ENCODE measurements at places on chromosomes 7 and 10.

- DNase-seq, result no peak
These were observed 7.5 kb upstream of the EBF3 start for GRCh38 chr10:129971381-129972144.

GRCh38 chr7:10977113-10977512 lies 3.4 kb downstream of the PHF14 start:
- no peak for DNase-seq

- peak; percentile 25 for DNase-seq
These were observed 19.8 kb upstream of the PRRT4 start for GRCh38 chr7:128381161-128381821.

- DNase-seq, result no peak
These were observed 147.6 kb downstream of the GPR85 start for GRCh38 chr7:112938863-112939573.

DNA sequence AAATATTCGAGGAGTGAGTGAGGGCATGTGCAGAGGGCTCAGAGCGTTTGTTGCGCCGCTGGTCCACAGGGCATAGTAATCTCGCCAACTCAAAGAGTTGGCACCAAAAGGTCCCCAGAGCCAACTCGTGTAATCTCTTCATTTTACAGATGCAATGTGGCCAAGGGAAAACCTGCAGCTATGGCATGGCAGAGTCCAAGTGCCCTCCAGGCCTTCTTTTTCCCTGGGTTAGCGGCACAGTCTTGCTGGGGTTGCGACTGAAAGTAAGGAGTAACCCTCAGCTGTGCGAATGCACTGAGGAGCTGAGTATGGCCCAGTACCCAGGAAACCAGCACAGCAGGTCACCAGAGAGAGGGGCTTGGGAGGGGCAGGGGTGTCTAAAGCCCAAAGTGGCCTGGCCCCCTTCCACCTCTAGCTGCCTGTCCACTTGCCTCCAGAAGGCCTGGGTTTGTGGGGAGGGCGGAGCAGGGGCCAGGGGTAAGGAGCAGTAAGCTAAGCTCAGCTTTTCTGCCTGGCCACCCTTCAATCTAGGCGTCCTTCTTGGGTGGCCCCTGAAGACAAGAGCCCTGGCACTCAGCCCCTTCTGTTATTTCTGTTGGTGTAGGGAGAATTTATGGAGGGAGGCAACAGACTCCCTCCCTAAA lies 3.3 kb upstream of the GAD2 start:
- DNase-seq, result no peak

DNA sequence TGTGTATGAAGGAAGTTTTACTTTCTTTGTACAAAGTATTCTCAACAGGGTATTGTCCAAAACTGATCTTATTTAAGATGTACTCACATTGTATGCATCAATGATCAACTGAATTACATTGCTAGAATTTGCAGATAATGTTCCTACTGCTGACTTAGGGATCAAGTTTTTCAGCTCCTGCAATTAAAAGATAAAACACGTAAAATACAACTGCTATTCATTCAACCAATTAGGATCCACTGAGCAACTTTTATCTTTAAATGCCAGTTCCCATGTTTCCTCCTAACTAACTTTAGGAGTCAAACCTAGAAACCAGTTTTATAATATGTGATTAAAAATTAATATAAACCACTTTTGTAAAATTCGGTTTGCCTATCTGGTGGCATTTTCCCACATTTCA lies 35.9 kb downstream of the ITGB1 start:
- no peak for DNase-seq

DNA sequence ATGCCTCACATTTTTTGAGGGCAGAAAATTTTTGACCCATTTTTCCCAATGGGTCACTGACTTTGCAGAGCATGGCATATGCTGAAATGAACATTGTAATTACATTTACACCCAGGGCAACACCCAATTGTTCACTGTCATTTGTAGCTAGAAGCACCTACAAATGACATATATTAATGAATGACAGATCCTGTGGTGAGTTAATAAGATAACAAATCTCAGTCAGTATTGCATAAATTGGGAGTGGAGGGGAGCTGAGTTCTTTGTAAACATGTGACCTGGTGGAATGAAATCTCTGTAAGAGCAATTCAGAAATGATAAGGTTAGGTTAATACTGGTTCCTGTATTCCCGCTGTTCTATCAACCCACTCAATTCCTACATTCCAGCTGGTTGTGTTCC lies 255.1 kb upstream of the LRRN3 start:
- DNase-seq, result no peak

- DNase-seq, result no peak
These were observed 325.8 kb upstream of the ZMIZ1 start for GRCh38 chr10:78742730-78743615.

- DNase-seq, result no peak
These were observed 18.0 kb downstream of the CDCA7L start for GRCh38 chr7:21927693-21928092.

DNA sequence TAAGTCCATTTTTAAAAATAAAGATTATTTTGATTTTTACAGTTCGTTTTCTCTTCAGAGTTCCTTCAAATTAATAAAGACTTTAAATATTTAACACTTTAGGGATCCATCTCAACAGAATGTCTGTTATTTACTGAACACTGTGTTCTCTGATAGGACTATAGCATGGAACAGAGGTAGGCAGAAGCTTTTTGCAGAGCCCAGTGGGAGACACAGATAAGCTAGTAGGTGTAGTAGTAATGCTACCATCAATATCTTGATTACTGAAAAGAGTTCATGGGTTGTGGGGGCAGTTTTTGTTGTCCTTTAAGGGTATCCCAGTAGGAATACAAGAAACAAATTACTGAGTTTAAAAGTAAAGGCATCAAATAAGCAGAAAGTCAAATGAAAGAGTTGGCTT lies 140.5 kb downstream of the HBP1 start:
- DNase-seq, result no peak

DNA sequence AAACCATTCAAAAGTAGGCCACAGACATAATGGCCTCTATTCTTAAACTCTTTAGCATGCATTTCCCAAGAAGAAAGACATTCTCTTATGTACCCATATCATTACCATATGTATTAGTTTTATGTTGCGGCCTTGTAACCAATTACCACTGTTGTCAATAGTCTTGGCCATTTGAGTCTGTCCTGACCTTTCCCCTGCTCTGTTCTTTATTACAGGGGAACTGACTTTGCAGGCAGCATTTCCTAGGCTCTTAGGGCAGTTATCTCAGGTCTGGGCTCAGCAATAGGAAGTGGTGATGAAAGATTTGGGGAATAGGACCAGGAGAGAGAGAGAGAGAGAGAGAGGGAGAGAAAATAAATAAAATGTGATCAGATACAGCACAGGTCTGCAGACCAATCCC lies 194.5 kb upstream of the LRGUK start:
- DNase-seq, result no peak

- no peak for DNase-seq
These were observed 340.6 kb downstream of the SH2D4B start for GRCh38 chr10:80878330-80878729.

DNA sequence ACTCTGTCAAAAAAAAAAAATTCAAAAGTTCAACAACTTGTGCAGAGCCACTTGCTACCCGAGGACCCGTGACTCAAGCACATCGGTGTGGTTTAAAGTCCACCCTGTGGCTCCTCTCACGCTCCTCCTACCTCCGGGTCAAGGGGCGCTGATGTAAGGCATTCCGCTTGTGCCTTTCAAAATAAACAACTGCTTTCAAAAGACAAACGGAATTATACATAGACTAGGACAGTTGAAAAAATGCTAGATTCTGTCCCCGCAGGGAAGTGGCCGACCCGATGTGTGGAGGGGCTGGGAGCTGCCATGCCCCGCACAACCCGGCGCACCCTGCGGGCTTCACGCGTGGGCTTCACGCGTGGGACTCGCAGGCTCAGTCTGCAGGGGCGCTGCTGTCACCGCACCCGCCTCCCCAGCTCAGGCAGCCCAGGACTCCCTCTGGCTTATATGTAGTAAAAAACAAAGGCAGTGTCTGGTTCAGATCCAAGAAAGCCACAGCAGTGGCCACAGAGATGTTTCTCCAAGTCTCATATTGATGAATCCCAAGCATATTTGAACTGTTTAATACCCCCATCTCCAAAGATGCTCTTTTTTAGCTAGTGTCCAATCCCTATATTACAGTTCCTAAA lies 239.7 kb upstream of the INHBA start:
- DNase-seq, result no peak

- peak; percentile 68 for DNase-seq
These were observed 46.6 kb downstream of the CCSER2 start for GRCh38 chr10:84375011-84375410.

DNA sequence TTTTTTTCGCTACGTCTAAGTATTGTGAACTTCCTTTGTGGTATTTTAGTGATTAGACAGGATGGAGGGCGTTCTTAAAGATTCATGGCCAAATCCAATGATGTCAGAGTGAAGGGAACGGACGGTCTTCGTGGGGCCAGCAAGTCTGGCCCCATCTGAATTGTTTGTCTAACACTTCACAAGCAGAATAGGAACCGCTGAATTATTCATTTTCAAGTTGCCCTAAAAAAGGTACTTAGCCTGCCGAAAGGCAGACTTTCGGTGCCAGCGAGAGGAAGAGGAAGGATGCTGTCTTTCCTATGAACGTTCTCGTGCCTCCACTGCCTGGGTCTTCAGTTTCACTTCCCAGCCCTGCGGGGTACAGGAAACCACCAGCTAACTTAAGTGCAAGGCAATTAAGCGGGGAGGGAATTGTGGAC lies 145.7 kb upstream of the SH2B2 start:
- DNase-seq, result peak; percentile 2

GRCh38 chr10:588246-589165 lies 101.0 kb downstream of the DIP2C start:
- no peak for DNase-seq

- no peak for DNase-seq
These were observed at the start of gene RAMP3 for GRCh38 chr7:45157653-45158401. TSS of gene RAMP3 (plus strand) at chr7:45157791. CDS start at chr7:45157829, 38 bp downstream.

GRCh38 chr10:78528749-78529204 lies 495.1 kb downstream of the RPS24 start:
- no peak for DNase-seq

- no peak for DNase-seq
These were observed 115.7 kb upstream of the NANOS1 start for GRCh38 chr10:118913825-118914224.

DNA sequence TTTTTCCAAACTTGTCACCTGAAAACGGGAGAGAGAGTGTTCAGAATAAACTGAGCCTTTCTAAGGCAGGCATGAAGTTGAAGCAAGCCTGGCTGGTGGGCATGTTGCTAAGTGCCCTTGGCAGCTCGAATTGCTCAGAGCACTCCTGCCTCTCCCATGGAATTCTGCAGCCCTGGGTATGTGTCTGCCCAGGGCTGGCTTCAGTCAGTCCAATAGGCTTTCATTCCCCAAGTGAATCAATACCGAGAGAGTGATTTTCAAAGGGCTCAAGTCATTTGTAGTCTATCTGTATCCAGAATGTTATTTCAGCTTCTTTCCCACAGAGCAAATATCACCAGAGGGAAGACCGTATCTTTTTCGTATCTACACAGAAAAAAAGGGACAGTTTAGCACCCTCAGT lies 415.5 kb upstream of the COBL start:
- no peak for DNase-seq

DNA sequence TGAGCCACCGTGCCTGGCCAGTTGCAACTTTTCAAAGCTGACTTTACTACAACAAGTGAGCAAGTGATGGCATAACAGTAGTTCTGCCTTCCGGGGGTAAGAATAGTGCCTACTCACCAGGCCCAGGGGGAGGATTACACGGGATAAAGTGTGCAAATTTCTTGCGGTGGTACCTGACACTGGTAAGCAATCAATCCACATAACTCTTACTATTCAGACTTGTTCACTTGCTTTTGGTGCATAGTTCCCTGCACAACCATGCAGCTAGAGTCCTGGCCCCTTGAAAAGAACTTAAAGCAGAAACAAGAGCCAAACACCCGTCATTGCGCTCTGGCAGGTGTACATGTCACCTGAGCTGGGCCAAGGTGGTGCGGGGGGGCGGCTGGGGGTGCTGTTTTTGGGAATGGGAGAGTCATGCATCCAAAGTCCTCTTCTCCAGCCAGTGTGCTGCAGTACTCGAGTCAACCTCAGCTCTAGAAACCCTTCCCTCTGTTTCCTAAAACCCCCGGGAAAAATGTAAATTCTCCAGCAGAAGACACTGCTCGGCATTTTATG lies 5.4 kb upstream of the COBL start:
- DNase-seq, result no peak

DNA sequence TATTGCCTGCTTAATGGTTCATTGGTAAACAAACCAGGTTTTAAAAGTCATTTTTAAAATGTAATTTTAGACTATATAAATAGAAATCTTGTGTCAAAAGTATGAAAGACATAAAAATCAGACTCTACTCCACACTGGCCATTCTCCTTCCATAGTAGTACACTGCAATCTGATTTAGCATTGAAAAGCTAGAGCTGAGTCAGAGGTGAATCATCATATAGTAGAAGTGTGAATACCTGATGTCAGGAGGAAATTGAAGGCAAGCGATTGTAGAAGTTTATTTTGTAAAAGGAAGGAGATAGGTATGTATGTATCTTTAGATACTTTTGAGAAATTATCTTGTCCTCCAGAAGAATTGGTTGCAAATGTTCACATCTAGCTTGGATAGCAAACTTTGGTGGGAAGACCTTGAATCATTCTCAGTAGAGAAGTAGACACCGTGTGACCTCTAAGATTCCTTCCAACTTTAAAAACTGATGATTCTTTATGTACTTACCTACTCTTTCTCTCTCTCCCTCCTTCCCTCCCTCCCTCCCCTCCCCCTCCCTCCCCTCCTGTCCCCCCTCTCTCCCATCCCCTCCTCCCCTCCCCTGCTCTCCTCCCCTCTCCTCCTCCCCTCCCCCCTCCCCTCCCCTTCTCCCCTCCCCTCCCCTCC lies 88.1 kb downstream of the BTAF1 start:
- DNase-seq, result peak; percentile 20

DNA sequence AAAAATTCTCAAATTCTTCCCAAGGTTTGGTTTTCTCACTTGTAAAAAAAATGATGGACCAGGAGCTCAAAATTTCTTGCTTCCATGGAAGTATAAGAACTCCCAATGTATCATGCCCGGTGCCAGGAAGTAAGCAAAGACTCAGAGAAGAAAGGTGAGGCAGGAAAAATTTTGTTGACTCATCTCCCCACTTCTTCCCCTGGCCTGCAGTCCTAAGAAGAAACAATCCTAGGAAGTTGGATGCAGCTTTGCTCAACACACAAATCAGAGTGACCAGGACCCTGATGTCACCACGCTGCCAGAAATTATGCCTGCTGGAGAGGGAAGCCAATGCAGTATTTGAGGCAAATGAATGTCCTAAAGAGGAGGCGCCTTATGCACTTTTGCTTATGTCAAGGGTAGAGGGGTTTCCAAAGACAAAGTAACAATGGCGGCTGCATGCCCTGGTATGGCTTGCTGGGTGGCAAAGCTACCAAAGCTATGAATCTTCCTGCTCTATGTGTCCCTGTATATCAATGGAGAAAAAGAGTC lies 163.6 kb downstream of the NEURL1 start:
- DNase-seq, result no peak

GRCh38 chr10:96358851-96359540 lies at the start of gene OPALIN:
TSS of gene OPALIN (minus strand) at chr10:96359002. CDS start at chr10:96358896, 106 bp downstream.
- DNase-seq, result no peak

GRCh38 chr7:128875523-128875948 lies 12.9 kb downstream of the ATP6V1F start:
- no peak for DNase-seq
